ENCODE measurements at places on chromosomes 16 and 17.

DNA sequence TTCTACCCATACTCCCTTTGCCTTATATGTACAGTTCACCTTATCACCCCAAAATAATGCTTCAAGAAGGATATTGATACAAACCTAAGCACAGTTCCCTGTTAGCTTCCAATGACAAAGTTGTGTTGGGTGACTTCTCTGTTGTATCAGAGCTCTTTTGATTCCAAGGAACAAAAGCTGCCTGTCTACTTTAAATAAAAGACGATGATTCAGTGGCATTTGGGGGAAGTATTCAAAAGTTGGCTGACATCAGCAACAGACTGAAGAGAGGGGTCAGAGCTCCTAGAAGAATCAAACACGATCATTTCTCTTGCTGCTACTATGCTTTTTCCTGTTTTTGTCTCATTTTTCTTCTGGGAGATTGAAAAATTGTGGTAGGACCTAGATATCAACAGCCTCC lies 69.4 kb upstream of the CA10 start:
- no peak for DNase-seq

- DNase-seq: no peak
Observed at GRCh38 chr16:22734368-22734767, 79.6 kb upstream of the HS3ST2 start.

GRCh38 chr17:39196808-39197291 lies 619 bp downstream of the CACNB1 start:
- no peak for DNase-seq

GRCh38 chr17:73197161-73197560 lies 4.3 kb downstream of the COG1 start:
- peak; percentile 34 for DNase-seq

- no peak for DNase-seq
Observed at GRCh38 chr16:77277571-77277970, 78.4 kb downstream of the SYCE1L start.

GRCh38 chr16:12147681-12148080 lies 171.1 kb downstream of the SNX29 start:
- DNase-seq: peak; percentile 38

DNA sequence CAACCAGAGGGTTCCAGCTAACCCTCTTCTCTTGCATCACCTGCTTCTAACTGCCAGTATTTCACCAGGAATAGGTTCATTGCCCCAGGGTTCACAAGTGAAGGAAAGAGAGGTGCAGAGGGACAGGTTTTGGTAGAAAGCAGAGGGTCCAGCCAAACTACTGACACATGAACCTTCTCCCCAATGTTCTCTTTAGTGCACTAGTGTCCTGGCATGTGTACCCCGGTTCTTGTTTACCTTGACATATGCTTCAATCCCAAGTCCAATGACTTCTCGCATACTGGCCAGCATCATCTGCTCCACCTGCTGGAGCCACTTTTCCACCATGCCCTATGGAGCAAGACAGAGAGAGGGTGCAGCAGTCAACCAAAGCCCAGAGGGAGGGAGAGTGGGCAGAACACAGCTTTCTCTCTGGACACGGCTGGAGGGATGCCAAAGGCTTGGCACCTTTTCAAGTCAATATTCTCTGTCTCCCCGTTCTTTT lies 90.6 kb downstream of the DNAH3 start:
- no peak for DNase-seq

DNA sequence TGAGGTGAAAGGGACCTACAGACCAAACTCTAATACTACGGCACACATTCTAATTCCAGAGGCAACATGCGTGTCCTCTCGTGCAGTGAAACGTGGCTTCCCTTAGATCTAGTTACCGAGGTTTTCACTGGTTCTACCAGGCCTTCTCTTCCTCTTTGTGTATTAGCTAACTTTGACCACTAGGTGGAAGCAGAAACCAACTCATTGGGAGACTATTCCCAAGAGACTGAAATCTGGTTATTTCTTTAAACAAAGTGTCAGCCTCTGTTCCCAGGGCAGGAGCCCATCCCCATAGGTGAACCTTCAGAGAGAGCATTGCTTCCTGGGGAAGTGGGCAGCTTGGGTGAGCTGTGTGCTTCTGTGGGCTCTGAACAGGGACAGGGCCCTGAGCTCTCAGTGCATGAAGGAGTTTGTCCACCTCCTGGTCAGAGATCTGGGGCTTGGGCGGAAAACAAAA lies 19.7 kb upstream of the RCVRN start:
- DNase-seq: peak; percentile 3

- DNase-seq: no peak
Observed at GRCh38 chr17:30236766-30237165, 1.3 kb upstream of the SLC6A4 start.

DNA sequence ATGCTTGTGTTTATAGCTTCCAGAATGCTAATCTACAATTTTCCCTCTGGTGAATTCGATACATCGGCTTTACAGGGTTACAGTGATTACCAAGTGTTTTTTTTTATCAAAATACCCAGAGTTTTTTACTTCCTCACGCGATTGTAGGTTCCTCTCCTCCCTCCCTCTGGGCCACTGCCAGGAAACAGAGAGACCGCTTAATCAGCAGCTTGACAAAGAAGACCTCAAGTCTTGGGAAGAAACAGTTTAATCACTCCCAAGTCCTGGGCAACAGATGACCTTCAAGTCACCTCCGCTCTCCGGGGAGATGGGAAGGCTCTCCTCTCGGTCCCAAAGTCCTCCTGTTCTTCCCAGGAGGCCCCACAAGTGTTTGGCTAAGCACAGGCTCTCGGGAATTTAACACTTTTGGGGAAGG lies 23.5 kb downstream of the SMTNL2 start:
- DNase-seq: no peak

Data from NCI-H446 treated with DMSO at 0.1 percent for 48 hours (cell line).